ENCODE measurements at places on chromosomes 6 and 20.

DNA sequence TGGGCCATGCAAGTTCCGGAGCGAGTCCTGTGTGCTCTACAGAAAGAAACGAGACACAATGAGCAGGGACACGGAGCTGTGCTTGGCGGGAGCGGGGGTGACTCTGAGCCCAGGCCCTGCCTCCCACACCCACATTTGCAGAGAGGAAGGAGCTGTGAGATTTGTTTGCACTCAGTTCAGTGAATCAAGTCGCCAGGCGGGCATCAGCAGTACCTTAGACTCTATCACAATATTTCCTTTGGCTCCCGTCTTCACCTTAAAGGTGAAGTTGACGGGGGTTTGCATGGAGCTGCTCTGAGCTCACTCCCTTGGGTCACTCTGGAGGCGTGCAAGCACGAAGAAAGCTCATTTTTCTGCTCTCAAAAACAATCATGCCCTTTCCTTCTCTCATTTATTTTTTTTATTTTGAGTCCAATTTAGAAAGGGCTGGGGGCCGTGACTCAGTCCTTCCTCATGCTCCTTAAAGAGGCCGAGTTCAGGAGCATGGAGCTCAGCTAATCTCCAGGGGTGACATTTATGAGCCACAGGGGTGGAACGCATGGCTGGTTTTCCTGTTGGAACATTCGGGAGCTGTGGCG is 188.2 kb downstream of the NFATC2 start:
- no peak for DNase-seq

DNA sequence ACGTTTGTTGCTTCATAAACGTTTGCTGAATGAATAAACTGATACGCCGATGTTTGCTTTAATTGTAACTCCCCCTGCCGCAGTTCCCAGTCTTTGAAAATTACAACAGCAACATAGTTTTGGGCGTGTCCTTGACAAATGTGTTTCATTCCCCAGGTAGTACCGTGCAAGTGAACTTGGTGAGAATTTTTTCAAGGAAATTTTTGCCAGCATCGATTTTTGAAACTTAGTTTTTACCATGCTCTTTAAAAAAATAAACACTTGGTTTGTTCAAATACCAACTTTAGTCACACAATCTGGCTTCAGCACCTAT is 60.1 kb downstream of the FAM217A start:
- no peak for DNase-seq

GRCh38 chr6:49453221-49453620 is 9.8 kb downstream of the MMUT start:
- no peak for DNase-seq

DNA sequence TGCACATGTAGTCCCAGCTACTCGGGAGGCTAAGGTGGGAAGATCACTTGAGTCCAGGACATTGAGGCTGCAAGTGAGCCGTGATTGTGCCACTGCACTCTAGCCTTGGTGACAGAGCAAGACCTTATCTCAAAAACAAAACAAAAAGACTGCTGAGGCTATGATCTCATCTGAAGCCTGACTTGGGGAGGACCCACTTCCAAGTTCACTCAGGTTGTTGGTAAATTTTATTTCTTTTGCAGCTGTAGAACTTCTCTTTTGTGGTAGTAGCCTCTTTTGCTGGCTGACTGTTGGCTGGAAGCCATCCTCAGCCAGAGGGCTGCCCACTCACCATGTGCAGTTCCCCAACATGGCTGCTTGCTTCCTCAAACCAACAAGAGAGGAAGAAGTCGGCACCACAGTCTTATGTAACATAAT is 36.8 kb upstream of the ME1 start:
- no peak for DNase-seq

- no peak for DNase-seq
These were observed 2.0 kb downstream of the FOXC1 start for GRCh38 chr6:1611572-1612298.
